ENCODE measurements at places on chromosomes 4 and X.

DNA sequence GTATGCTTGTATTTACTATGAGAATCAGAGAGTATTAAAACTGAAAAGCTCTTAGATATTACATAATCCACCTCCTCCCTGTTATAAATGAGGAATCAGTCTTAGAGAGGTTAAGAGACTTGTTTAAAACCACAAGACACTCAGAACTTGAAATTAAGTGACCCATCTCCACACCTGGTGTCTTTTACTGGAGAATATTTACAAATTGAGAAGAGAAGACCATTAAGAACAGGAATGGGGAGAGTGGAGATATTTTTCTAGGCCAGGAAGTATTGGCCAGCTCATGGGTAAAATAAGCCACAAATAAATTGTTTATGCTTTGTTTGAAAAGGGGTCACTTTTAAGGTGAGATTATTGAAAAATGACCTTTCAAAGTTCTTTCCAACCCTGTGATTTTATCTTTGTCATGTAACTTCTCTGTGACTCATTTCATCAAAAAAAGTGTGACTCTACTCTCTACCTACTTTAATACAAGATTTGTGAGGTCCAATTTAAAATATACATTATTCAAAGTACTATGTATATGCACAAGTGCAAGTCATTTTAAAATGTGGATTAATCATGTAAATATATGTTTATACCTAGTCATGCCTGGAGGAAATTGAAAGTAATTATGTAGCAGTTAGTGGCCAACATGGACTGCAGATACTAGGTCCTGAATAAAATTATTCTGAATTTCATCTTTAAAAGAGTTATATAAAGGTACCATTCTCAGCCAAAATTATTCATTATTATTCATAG is 15.9 kb upstream of the COX7B2 start:
- no peak for DNase-seq

GRCh38 chrX:115560978-115561604 is at the start of gene PLS3:
Gene PLS3 (plus strand): TSS chrX:115561174. CDS start chrX:115610251, 49,077 bp downstream.
- DNase-seq: no peak

DNA sequence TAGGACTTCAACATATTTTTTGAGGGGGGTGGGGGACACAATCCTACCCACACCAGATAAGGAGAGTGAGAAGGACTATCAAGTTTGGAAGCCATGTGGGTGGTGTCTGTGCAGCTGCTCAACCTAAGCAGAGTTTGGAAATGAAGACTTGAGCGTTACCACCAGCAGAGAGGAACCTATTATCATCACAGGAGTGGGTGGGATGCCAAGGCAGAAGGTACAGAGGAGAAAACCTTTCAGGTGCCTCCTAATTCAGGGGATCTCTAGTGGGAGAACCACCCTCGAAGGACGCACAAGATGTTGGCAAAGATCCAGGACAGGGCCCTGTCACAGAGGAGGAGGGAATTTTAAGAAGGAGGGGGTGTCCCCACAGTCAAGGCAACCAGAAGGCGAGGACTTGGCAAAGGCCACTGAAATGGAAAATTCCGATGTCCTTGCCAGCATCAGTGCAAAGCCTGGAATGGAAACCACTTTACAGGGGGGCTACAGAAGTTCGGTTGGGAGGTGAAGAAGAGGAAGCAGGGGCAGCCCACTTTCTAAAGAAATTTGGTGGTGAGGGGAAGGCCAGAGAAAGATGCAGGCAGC is 8.4 kb upstream of the GPM6B start:
- no peak for DNase-seq

DNA sequence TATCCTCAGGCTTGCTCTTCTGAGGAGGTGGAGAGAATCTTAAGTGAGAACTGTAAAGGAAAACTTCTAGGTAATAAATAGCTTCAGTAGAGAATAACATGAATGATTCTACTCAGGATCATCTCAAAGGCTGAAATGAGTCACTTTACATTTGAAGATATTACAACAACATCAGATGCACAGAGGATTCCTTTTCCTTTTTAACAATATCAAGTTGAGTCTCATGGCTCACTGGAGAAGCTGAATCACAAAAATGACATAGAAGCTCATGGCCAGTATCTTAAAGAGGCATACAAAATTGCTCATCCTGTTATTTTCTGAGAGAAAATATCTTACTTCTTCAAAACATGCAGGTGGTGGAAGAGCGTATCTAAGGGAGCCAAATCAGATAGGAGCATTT is 72.5 kb upstream of the EMCN start:
- DNase-seq: no peak

GRCh38 chr4:87375719-87376291 is 15.2 kb downstream of the HSD17B11 start:
- DNase-seq: peak; percentile 18

- no peak for DNase-seq
Measured at GRCh38 chr4:79598801-79599200, 190.8 kb upstream of the GK2 start.

DNA sequence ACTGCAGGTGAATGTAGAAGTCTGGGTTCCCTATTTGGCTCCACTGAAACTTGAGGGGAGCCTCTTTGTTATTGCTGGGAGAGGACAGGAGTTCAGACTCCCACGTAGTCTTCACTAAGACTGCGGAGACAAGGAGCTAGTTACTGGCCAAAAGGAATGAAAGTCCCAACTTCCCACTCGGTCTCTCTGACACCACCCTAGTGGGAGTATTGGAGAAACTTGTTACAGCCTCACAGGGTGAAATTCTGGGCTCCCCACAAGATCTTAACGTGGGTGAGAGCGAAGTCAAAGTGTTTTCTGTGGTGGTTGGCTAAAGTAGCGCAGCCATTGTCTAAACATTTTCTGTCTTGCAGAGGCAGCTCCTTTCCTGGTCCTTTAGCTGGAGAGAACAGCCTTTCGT is 13.5 kb downstream of the MYOZ2 start:
- DNase-seq: no peak

GRCh38 chr4:175657571-175657970 is 154.5 kb downstream of the GPM6A start:
- no peak for DNase-seq

GRCh38 chrX:115031989-115032388 is 14.6 kb upstream of the IL13RA2 start:
- DNase-seq: no peak

DNA sequence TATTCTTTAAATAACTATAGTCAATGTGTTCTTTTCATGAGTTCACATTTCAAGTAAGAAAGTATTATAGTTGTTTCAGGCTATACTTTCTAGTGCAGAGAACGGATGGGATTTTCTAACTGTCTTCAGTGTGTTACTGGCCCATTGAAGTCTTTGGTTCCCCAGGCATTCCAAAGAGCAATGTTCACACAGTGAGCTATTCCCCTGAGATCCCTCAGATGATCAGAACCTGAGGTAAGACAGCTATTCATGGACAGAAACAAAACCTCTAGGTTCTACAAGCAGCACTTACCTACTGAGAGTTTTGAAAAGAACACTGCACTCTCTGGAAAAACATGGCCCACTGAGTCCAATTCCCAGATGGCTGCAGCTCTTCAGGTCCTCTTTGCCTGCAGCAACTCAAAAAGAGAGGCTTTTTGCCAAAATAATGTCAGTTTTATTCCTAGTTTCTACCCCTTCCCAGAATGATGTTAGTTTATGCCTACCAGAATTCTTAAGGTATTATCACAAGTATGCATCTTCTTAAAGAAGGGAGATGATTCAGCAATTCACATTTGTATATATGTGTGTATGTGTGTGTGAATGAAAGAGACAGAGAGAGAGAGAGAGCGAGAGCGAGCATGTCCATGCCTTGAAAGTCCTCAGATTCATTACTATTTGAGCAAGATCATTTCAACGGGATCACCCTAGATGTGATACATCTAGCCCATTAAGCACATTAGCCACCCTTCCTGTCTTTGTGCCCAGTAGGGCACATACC is 146.1 kb downstream of the PDHA2 start:
- DNase-seq: no peak

DNA sequence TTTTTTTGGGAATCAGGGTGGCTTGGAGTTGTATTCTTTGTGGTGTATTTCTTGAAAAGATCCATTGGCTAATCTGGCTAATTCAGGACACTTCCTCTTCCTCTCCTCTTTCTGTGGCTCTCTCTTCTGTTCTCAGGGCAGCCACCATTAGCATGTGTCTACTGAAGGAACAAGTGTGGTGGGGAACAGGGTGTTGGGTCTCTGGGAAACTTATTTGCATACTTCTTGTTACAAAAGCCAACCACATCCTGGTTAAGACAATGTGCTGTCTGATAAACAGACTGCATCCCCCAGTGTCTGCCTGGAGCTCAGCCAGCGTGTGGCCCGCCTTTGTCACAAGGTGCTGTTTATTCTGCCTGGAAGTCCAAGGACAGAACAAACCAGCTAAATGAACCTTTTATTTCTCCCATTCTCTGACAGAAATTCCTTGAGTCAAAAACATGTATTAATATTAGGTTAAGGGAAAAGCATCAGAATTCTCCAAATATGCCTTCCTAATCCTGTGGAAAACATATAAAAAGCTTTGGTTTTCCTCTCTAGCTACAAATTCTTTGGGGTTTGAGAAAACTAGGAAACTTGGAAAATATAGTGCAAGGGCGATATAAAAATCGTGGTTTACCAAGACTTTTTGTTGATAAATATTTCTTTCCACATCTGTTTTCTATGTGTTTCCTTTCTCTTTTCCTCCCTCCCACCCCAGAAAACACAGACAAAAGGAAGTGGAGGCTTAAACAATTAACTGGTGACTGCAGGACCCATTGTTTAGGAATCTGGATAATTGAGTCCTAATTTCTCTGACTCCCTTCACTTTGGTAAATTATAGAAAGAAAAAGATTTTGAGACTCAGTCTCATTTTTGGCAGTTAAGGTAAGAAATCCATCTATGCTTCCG is 203.6 kb downstream of the SPRY1 start:
- no peak for DNase-seq

DNA sequence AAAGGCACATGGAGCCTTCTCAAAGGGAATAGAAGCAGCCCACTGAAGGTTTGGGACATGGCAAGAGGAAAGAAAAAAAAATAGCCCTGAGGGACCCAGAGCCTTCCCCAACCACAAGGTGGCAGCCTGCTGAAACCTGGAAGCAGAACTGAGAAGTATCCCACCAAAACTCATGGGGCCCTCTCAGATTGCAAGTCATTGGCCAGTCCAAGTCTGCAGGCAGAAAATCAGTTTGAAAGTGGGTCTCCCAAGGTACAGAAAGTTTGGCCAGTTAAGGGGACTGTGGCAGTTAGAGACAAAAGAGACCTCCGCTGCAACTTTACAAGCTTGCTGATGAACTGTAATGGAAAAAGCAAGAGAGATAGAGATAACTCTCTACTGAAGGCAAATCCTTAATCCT is 155.8 kb downstream of the ANTXR2 start:
- peak; percentile 22 for DNase-seq

GRCh38 chr4:187357821-187358220 is 634.2 kb upstream of the FAT1 start:
- no peak for DNase-seq

- DNase-seq: no peak
Measured at GRCh38 chrX:37640142-37640541, 45.4 kb upstream of the XK start.
